Activated naive CD8-positive, alpha-beta T cell treated with anti-CD3 and anti-CD28 coated beads for 36 hours (primary cell): ENCODE measurements at places on chromosomes 13 and 19. TPM values are rescaled to one million over a fixed set of nuclear protein-coding genes. Genes with fewer than 3 reads are reported as not detected.

GRCh38 chr19:54463531-54464043 lies at the start of gene LENG9:
Gene LENG9, minus strand, starts transcription at chr19:54463778. Its CDS starts 252 bp downstream, at chr19:54463526.
- peak; percentile 96 for DNase-seq

- DNase-seq, result peak; percentile 77
These were observed 32.2 kb downstream of the ANKRD27 start for GRCh38 chr19:32642771-32643170.

NEK5 gene
- 0.10 TPM for total RNA-seq

DNA sequence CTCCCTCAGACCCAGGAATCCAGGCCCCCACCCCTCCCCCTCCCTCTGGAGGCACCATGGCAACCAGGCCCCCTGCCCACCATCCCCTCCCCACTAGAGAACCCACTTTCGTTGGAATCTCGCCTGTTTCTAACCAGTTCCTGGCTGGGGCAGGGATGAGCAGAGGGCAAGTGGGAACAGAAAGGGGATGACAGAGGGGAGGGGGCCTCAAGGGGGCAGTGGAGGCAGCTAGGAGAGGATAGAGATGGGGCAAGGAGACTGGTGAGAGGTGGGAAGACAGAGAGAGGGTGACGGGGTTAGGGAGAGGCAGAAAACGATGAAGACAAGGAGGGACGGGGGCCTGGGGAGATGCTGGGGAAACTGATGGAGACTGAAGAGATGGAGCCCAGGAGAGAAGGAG lies 586 bp upstream of the C19orf81 start:
- no peak for DNase-seq

FFAR3 gene
- total RNA-seq, result 1.2 TPM

AMER2 gene
- total RNA-seq, result not detected

APOE gene
- 0.46 TPM for total RNA-seq

DNA sequence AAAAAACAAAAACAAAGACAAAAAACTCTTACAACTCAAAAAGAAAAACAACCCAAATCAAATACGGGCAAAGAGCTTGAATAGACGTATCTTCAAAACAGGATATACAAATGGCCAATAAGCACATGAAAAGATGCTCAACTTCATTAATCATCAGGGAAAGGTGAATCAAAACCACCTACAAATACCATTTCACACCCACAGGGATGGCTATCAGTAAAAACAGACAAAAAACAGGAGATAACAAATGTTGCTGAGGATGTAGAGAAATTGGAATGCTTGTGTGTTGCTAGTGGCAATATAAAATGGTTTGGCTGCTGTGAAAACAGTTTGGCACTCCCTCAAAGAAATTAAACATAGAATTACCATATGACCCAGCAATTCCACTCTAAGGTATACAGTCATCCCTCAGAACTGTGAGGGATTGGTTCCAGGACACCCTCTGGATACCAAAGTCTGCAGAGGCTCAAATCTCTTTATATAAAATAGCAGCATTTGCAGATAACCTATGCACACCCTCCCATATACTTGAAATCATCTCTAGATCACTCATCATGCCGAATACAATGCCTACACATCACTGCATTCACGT lies 29.7 kb downstream of the MLLT1 start:
- DNase-seq, result no peak

GRCh38 chr19:49421039-49421877 lies 2.0 kb downstream of the PTH2 start:
- DNase-seq, result peak; percentile 52

DNA sequence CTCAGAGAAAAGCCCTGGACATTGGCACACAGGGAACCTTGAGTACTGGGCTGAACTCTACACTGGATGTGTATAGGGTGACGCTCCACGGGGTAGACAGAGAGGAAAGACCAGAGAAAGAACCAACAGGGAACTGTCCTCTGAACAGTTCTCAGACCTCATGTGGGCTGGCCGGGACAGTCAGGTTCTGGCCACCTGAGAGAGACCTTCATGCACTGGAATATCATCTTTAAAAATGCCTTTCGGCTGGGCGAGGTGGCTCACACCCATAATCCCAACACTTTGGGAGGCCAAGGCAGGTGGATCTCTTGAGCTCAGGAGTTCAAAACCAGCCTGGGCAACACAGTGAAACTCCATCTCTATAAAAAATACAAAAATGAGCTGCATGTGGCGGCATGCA lies 143.8 kb upstream of the GJB6 start:
- DNase-seq, result no peak

- DNase-seq, result no peak
These were observed 116.0 kb upstream of the WASF3 start for GRCh38 chr13:26441476-26441875.

ZNF560 gene
- total RNA-seq, result 0.60 TPM

ZNF729 gene
- total RNA-seq, result not detected

HAUS5 gene
- total RNA-seq, result 37.9 TPM

DNA sequence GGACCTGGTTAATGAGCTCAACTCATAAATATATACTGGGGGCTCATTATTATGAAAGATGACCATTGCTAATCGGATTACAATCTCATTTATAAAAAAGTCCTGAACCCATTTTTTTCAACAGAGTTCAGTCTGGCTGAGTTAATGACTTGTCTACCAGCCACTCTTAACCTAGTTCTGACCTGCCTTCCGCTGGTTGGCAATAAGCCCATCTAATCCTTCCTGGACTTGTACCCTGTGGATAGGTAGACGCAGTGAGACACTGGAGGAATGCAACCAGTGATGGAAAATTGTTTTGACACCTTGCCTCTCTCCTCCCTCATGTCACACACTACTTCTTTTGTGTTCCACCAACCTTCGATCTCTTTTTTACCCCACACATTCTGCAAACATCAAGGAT lies 279.9 kb downstream of the FOXO1 start:
- no peak for DNase-seq

DNA sequence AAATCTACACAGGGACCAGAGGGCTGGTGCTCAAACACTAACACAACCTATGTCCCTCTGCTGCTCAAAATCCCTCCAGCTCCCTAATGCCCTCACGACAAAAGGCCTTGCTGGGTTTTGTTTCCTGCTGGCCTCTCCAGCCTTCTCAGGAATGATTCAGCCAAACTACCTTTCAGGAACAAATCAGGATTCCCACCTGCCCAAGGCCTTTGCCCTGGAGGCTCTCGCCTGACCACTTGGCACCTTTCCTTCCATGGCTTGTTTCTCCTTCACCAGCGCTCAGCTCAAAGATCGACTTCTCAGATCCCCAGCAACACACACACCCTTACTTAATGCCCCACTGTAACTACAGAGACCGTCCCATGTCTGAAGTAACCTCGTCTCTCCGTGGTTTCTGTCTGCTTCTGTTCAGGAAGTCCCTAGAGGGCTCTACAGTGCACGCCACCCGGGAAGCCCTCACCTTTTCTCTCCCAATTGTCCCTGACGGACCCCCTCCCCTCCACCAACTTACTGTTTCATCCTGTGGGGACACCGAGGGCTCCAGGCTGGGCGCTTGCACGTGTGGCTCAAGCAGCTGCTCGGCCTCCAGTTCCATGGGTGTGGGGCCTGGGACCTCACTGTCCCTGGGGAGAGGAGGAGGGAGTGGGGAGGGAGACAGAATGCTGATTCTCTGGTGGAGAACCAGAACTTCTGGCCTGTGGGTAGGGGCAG lies 3.2 kb upstream of the SIX5 start:
- no peak for DNase-seq

DNA sequence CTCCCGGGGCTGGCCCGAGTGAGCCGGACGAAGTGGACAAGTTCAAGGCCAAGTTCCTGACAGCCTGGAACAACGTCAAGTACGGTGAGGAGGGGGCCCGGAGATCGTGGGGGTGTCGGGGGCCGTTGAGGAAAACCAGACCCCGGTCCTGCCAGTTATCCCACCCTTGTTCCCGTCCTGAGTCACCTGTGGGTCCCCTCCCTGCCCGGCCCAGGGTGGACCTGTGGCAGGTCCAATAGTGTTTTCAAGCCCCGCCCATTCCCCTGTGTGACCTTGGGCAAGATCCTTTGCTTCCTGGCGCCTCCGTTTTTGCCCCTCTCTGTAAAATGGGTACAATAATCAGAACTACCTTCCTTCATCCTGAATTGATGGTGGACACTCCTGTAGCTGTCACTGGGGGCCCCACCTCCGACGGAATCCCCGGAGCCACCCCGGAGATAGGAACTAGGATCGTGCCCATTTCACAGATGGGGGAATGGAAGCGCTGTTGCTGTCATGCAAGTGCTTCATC lies 593 bp downstream of the ATG4D start:
- peak; percentile 22 for DNase-seq

ZNF274 gene
- total RNA-seq, result 30.5 TPM

DNA sequence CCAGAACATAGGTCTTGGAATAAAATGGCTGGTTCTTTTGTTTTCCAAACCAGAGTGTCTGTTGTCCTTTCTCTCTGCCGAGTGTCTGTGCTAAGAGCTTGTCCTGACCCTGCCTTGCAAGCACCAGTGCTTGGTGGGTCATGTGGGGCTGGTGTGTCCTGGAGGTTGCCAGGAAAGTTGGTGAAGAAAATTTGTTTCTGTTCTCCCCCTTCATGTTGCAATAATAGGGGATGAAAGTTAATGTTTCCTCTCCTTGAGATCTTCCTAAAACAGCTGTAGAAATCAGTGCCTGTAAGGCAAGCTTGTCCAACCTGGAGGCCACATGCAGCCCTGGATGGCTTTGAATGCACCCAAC lies 2.7 kb downstream of the HAMP start:
- no peak for DNase-seq

TEX26 gene
- total RNA-seq, result not detected
